Nucleus accumbens (tissue), 56 donors: ENCODE measurements at places on chromosomes 4 and X.
A peak's percentile ranks its signal among the peaks of the same experiment; 100 is the strongest.

DNA sequence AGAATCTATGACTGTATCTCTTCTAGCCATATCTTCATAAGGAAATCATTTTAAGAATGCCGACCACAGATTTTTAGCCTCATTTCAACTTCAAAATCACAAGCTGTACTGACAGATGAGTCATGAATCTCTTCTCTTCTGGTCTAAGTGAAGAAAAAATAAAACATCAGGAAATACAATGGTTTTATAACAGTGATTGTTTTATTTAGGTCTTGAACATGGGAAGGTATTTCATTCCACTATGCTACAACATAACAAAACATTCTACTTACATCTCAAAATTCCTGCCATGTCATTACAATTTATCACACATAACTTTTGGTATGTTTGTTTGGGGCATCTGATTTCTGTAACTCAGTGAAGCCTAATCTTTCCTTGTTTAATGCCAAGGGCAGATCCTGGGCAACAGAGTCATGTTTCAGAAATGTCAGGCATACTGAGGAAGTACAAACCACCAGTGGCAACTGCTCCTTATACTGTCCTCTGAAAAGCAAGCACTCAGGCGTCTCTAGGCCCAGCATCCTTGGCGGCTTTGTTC, 325.0 kb downstream of the PDHA2 start:
- no peak for DNase-seq

DNA sequence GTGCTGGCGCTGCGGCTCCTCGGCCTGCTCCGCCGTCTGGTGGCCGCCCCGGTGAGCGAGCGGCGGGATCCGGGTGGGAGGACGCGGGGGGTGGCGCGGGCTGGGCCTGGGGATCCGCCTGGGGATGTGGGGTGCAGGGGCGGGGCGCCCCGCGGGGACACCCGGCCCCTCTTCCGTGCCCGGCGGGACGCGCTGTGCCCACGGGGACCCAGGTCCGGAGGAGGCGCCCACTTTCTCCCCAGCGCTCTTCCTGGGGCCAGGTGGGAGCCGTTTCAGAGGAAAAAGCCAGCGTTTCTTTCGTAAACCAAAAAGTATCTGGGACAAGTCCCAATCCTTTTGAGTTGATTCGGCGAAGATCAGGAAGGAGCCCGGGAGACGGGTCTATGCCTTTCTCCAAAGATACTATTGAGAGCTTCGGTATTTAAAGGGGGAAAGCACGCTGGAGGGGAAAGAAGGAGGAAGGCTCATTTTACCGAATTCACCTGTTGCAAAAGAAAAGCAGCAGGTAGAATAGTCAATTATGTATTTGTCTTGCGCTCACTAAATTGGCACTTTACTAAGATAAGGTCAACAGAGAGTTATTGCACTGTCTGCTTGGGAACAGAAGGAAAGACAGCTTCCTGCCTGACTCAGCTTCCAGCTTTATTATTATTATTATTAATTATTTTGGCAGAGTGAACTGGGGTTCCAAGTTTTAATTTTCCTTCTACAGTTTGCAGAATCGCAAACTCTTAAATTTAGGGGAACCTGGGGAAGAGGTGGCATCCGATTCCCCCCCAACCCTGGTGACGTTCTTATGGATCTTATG, 81.5 kb upstream of the CD99 start:
- DNase-seq = no peak

GRCh38 chr4:156672492-156673305, 298.9 kb downstream of the PDGFC start:
- no peak for DNase-seq

DNA sequence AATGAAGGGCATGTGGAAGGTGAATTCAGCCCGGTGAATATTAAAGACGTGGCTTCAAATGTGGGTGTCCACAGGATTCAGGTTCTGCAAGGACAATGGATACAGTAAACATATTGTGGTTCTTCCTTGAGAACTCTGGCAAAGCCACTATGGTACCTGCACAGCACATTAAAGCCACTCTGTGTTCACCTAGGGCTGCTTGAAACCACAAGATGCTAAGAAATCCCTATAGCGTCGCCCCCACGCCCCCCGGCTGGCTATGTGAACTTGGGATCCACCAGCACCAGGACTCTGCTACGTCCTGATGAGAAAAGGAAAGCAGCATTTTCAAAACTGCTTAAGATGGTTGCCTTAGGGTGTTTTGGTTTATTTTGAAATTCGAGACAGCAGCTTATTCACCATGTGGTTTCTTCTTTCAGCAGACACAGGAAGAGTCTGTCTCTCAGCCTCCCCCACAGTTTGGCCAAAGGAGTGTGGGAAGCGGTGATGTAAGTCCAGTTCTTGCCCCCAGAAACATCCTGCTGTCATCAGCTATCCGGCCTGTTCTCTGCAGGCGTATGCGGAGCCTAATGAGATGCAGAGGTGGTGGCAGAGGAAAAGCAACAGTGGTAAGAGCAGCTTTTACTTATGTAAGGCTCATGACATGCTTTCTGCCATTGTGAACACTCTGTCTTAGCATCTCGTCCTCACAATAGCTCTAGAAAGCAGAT, 111.5 kb downstream of the AFAP1 start:
- DNase-seq = peak; percentile 22

DNA sequence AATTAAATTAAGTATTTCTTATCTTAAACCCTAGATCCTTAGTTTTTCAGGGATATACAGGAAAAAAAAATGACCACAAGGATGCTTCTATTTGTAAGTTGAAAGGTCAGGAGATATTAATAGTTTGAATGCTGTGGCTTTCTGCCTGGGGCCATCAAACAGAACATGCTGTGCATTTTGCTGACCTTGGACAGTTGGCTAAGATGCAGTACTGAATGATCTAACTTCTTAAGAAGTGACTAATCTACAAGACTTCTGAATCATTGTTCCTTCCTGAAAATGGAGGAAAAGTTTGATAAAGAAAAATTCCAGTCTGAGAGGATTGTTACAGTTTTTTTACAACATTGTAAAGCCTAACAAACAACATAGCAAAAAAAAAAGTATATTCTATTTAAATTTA, 237.8 kb upstream of the JADE1 start:
- DNase-seq = no peak

GRCh38 chrX:48468693-48469691, 1.1 kb downstream of the SLC38A5 start:
- no peak for DNase-seq

GRCh38 chr4:120812216-120812615, 110.3 kb downstream of the PRDM5 start:
- no peak for DNase-seq

DNA sequence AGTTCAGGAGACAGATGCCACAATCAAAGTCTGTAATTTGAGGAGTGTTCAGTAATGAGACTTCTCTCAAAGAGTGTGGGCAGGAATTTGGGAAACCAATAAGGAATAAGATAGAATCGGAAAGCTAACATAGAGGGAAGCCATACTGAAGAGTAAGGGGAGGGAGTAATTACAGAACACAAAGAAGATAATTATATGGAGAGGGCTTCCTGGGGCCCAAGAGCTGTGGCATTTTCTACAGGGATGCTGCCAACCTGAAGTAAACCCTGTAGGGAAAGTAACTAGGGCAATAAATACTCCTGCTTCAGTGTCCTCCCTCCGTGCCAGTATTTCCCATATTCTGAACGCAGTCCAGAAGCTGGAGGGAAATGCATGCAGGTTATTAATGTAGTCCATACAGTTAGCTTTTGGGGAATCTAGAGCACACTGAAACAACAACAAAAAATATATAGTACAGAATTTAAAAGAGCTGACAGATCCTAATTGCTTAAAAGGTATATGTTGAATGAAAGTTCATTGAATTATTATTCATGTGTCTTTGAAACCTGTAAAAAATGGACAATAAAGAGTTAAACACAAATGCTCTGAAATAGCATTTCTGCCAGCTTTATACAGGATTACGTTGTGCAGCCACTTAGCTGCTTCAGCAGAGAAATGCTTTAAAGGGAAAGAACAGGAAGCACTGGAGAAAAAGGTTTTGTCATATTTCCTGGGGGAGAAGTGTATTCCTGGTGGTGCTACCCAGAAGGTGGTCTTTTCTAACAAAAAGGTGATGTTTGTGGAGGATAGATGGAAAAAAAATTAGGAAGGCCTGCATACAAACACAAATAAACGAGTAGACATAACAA, 48.0 kb downstream of the CXXC4 start:
- no peak for DNase-seq

DNA sequence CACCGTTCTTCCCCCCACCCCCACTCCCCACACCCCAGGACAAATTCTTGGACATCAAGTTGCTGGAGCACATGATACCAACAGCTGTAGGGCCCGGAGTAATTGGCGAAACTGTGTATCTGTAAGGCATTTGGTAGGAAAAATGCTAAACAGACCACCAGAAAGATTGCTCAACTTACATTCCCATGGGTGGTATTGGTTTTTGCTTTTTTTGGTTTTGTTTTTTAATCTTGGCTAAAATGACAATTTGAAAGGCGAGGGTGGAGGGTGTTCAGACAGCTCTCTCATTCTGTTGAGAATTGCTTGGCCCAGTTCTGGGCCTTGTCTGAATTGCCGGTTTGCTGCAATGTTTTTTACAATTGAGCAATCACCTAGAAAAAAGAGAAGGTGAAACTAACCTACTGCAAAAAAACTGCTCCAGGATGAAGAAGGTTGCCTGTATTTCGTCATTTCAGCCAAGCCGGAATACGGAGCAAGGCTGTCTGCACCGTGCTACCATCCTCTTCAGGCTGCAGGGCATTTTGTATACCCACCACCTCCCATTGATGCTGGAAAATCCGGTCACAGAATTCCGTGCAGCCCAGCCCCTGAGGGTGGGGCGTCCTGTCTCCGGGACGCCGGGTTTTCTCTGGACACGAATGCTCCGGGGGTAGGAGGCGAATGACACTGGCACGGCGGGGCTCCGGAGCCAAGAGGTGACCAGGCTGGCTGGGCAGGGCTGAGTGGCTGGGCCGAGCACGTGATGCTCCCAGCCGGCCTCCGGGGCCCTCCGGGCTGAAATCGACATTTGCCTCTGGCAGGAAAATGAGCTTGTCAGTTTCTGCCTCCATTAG, at the start of gene CLCN4:
TSS of gene CLCN4 (plus strand) at position 777 of the 833 bp plus-strand sequence. CDS start 28,058 bp downstream, outside the sequence.
- DNase-seq = peak; percentile 65

DNA sequence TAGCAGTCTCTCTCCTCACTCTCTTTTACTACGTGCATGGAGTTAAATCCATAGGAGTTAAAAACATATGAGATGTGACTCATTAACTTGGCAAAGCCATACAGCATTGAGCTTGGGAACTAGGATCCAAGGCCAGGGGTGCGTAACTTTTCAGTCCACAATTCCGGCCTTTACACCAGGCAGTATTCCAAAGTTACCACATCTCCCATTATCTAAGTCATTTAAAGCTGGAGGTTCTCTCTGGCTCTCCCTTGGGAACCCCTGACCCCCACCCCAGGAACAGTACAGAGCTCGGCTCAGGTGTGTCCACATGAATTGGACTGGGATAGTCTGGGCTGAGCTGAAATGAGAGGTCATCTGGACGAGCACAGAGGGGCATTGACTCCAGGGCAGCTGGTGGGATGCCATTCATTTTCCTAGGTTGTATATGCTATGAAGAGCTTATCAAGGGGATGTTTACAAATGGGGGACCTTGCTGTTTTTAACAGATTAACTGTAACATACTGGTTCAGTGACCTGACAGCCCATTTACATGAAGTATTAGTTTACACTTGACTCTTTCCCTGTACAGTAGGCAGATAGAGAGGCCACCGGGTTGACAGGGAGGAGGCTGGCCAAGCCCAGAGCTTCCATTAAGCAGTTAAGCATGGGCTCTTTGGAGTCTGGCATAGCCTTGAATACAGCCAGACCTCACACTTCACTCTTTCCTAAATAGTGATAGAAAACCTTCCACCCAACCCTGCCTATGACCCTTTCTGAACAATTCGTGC, 128.8 kb downstream of the RAB28 start:
- DNase-seq = no peak

DNA sequence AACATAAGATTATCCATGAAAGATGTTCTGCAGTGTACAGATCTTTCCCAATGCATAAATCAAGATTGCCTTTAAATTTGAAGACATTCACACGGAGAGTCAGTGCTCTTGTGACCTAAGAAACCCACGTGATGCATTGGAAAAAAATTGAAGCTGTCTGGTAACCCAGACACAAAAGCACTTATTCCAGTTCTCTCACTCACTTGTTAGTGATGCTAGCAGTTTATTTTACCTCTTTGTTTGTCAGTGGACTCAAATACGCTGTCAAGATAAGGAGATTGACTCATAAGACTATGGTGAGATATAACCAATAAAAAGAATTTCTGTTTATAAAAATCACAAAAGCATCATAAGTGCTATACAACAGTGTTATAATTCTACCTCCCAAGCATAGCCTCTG, 245.8 kb upstream of the SMIM31 start:
- DNase-seq = no peak

GRCh38 chrX:69616457-69617203, 717 bp downstream of the EDA start:
- no peak for DNase-seq

GRCh38 chrX:112614640-112615039, 65.1 kb downstream of the LHFPL1 start:
- DNase-seq = no peak

- DNase-seq = no peak
Observed at GRCh38 chr4:107196312-107196711, 160.2 kb upstream of the DKK2 start.

- DNase-seq = no peak
Observed at GRCh38 chr4:176789955-176790354, 2.8 kb downstream of the VEGFC start.

- no peak for DNase-seq
Observed at GRCh38 chr4:26013629-26014028, 99.6 kb downstream of the SMIM20 start.

DNA sequence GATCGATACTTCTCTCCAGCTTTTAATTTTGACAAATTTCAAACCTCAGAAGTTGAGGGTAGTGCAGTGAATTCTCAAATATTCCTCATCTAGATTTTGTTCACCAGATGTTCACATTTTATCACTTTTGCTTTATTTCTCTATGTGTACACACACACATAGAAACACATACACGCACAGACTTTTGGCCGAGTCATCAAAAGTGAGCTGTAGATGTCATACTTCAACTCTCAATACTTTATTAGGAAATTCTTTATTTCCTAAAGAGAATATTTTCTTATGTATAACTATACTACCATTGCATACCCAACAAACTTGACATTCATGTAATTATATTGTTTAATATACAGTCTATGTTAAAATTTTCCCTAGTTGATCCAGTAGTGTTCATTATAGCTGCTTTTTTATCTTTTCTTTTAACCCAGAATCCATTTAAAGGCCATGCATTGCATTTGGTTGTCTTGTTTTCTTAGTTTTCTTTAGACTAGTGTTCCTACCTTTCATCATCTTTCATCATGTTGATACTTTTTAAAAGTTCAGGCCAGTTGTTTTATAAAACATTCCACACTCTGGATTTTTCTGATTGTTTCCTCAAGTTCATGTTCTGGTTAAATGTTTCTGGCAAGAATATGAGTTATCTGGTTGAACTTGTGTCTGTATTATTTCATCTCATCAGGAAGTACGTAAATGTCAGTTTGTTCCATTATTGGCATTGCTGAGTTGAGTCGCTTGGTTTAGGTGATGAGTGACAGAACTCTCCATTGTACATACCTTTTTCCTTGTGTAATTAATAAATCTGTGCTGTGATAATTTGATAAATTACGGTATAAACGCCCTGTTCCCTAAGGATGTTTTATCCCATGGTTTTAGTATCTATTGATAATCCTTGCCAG, 94.1 kb upstream of the TLR2 start:
- DNase-seq = no peak

GRCh38 chr4:8856835-8857621, 14.6 kb downstream of the HMX1 start:
- no peak for DNase-seq

GRCh38 chr4:25590171-25590570, 65.5 kb upstream of the SLC34A2 start:
- DNase-seq = no peak

- DNase-seq = no peak
Observed at GRCh38 chr4:4694296-4694772, 152.5 kb upstream of the STX18 start.

GRCh38 chr4:172344308-172344938, 531.2 kb downstream of the GALNTL6 start:
- DNase-seq = no peak
